Naive thymus-derived CD4-positive, alpha-beta T cell (primary cell): ENCODE measurements at places on chromosomes 7 and 10. TPM values are rescaled to one million over a fixed set of nuclear protein-coding genes. Genes with fewer than 3 reads are reported as not detected.

DNA sequence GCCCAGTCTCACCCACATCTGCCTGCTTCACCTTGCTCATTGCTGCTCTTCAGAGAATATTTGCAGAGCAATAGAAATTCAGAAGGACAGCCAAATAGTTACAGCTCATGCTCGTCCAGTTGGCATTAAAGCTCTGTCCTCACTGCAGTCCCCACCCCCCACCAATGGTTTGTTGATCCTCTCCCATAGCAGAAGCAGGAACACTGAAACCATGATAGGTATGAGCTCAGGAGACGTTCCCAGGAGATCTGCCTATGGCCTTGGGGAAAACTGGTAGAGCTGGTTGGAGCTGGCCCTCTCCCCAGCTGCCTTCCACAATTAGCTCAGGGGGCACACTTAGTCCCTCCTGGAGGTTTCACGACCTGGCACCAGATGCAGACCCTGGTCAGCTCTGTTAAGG is 68.6 kb upstream of the KMT2C start:
- no peaks in the 10 kb centered on the region for H3K27me3 ChIP-seq
- no peaks in the 10 kb centered on the region for H3K36me3 ChIP-seq
- no peak overlapping the region for H3K4me3 ChIP-seq
- DNase-seq: no peak

DNA sequence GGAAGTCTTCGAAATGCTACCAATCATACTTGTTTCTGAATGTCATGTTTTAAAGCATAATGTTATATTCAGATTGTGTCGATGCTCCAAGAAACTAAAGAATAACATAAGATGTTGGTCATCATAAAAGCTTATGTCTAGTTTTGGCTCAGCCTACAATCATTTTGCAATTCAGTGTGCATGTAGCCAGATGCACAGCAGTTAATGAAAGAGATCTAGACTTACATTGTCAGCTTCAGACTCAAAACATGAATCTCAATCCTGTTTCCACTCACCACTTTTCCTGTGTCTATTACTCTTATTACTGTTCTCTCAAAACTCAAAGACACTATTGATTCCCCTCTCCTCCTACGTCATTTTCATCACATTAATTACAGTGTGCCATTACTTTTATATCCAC is 21.4 kb downstream of the TMEM196 start:
- no peak overlapping the region for H3K27ac ChIP-seq
- H3K4me3 ChIP-seq: no peak overlapping the region
- no peak for DNase-seq
- H3K36me3 ChIP-seq: no peaks in the 10 kb centered on the region
- no peaks in the 10 kb centered on the region for H3K27me3 ChIP-seq
- no peaks in the 10 kb centered on the region for H3K4me1 ChIP-seq

The ABCC2 gene
- 4.2 TPM for total RNA-seq

DNA sequence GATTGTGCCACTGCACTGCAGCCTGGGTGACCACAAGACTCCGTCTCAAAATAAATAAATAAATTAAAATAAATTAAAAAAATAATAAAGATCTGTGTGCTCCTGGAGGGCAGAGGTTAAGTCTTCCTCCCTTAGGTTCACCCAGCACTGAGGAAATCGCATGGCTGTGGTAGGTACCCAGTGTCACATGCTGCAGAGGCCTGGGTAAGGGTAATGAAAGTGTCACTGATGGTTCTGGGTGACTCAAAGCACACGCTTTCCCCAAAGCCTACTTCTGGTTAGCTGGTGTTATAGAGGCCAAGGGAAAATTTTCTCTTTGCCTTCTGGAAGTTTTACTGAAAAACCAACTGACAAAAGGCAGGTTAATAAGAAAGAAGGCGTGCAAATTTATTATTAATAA is 88.8 kb upstream of the ITGB1 start:
- H3K36me3 ChIP-seq: no peaks in the 10 kb centered on the region
- no peaks in the 10 kb centered on the region for H3K27me3 ChIP-seq
- no peak for DNase-seq
- H3K27ac ChIP-seq: no peak overlapping the region
- H3K4me1 ChIP-seq: peaks cover 8% of the 10 kb centered on the region

- H3K4me3 ChIP-seq: no peak overlapping the region
- H3K27ac ChIP-seq: no peak overlapping the region
- H3K4me1 ChIP-seq: no peaks in the 10 kb centered on the region
- H3K36me3 ChIP-seq: no peaks in the 10 kb centered on the region
Measured at GRCh38 chr10:61832866-61833481, 68.5 kb upstream of the ARID5B start.

The CDH23 gene
- total RNA-seq: 14.1 TPM

The VENTX gene
- 5.7 TPM for total RNA-seq

The GNAT3 gene
- total RNA-seq: not detected in 2 replicates

- no peaks in the 10 kb centered on the region for H3K27me3 ChIP-seq
- peaks cover 22% of the 10 kb centered on the region for H3K36me3 ChIP-seq
- H3K4me1 ChIP-seq: peaks cover 93% of the 10 kb centered on the region
- DNase-seq: no peak
- peak overlapping the region; percentile 74 for H3K27ac ChIP-seq
- H3K4me3 ChIP-seq: no peak overlapping the region
Measured at GRCh38 chr10:71750124-71750841, 23.0 kb downstream of the VSIR start.

GRCh38 chr7:1320616-1321240 is 88.1 kb downstream of the UNCX start:
- no peaks in the 10 kb centered on the region for H3K36me3 ChIP-seq
- no peaks in the 10 kb centered on the region for H3K27me3 ChIP-seq
- H3K4me3 ChIP-seq: no peak overlapping the region

DNA sequence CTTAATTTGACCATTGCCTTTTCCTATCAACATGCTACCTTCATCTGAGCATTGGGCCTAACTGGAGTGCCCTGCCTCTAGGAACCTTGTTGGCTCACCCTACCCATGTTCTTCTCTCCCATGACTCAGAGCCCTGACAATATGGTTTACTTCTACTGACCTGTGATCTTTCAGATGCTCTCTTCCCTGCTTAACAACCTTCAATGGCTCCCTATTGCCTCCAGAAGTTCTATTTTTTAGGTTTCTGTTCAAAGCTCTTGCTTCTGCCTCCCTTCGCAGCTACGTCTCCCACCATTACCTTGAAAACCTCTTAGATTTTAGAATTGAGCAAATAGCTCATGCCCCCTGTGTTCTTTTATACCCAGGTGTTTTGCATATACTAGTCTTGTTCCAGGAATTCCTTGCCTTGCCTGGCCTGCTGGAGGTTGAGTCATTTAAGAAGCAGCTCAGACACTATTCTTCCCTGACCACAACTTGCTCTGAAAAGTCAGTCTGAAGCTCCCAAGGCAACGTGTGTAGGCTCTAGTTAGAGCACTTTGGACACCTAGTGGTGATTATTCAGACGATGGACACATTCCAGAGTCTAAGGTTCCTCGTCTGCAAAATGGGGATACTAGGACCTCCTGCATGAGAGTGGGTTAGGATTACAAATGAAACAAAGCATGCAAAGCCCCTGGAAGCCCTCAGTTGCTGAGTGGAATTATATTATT is 64.4 kb upstream of the EMX2 start:
- H3K4me1 ChIP-seq: no peaks in the 10 kb centered on the region
- H3K27me3 ChIP-seq: no peaks in the 10 kb centered on the region
- H3K4me3 ChIP-seq: no peak overlapping the region
- no peak overlapping the region for H3K27ac ChIP-seq
- H3K36me3 ChIP-seq: no peaks in the 10 kb centered on the region

DNA sequence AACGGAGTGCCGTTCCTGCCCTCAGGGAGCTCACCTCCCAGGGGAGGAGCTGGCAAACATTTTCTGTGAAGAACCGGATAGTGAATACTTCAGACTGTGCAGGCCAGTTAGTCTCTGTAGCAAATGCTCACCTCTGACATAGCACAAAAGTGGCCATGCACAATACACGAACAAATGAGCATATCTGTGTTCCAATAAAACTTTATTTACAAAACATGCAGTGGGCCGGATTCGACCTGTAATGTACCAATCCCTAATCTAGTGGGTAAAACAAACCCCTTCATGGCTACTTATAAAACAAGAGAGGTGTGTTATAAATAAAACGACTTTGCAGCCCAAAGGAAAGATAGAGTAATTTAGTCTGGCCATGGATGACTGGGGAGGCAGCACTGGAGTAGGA is 48.7 kb downstream of the KCNMA1 start:
- no peak for DNase-seq
- H3K4me1 ChIP-seq: no peaks in the 10 kb centered on the region
- H3K27me3 ChIP-seq: no peaks in the 10 kb centered on the region
- no peak overlapping the region for H3K4me3 ChIP-seq
- no peaks in the 10 kb centered on the region for H3K36me3 ChIP-seq

DNA sequence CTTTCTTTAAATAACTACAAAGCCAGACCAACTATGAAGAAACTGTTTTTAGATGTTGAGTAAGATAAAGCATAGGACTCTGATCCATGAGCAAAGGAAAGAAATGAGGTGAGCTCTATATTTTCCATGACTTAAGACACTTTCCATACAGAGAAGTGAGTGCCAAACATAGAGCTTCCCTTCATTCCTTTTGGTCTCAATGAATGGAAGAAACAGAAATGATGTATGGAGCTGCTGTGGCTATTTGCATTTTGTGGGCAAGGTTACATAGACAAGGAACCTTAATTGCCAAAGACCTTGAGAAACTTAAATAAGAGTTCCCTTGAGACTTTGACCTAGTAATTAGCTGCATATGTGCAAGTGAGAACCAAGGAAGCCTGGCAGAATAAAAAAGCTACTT is 1152.2 kb downstream of the XPNPEP1 start:
- H3K4me3 ChIP-seq: no peak overlapping the region
- no peak for DNase-seq

GRCh38 chr10:90911133-90912051 is 9.5 kb downstream of the ANKRD1 start:
- no peaks in the 10 kb centered on the region for H3K36me3 ChIP-seq
- H3K4me3 ChIP-seq: no peak overlapping the region
- DNase-seq: peak; percentile 53
- H3K27ac ChIP-seq: no peak overlapping the region

The TFAM gene
- total RNA-seq: 33.1 TPM

The NUB1 gene
- total RNA-seq: 80.1 TPM

DNA sequence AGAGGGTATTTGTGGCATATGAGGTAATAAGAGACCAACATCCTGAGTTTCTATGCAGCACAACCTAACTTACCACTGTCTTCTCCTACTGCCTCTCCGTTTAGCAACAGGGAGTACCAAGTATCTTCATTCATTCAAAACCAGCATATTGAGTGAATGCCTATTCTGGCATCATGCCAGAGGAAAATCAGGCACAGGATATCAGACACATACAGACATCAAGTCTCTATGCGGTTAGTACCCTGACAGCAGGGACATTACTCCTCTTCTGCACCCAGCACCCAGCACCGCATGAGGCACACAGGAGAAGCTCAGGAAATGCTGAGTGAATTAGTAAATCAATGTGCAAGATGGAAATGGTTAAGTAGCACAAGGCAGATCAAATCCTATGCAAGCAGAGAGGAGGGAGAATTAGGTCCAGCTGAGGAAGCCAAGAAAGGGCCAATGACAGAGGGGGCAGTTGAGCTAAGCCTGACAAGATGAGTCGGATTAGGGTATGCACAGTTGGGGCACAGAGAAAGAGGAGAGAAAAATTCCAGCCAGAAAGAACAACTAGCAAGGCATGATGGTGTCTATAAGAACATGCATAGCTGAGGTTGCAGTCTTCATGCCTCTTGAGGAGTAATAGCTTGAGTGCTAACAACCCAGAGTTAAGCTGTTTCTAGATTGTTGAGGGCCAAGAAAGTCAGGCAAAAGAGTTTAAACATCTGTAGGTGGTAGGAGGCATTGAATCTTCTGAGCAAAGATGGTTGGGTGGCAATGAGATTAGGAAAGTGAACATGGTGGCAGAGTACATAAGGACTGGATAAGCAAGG is 146.0 kb downstream of the PLXNA4 start:
- no peak for DNase-seq
- H3K27me3 ChIP-seq: no peaks in the 10 kb centered on the region
- no peaks in the 10 kb centered on the region for H3K36me3 ChIP-seq
- H3K4me1 ChIP-seq: peaks cover 47% of the 10 kb centered on the region
- no peak overlapping the region for H3K27ac ChIP-seq
- no peak overlapping the region for H3K4me3 ChIP-seq

The RBP3 gene
- total RNA-seq: not detected

The FLNC gene
- not detected for total RNA-seq

DNA sequence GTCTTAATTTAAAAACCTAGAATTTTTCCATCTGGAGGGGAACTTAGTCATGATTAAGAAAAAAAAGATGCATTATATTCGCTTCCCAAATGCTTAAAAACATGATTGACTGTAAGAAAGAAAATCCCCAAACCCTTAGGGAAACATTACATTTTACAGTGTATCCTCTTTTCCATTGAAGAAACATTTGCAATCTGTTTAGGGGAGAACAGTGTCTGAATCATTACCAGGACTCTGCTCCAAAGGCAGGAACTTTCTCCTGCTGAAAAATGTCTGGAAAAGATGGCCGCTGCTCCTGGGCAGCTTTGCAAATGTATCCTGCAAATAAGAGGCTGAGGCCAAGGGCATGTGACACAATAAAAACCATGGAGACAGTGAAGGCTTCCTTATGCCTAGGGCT is 173.7 kb downstream of the BUB3 start:
- H3K27me3 ChIP-seq: no peaks in the 10 kb centered on the region
- H3K36me3 ChIP-seq: no peaks in the 10 kb centered on the region
- H3K4me1 ChIP-seq: no peaks in the 10 kb centered on the region
- no peak overlapping the region for H3K27ac ChIP-seq
- H3K4me3 ChIP-seq: no peak overlapping the region
- DNase-seq: no peak

GRCh38 chr7:134562136-134562535 is 13.2 kb downstream of the AKR1B15 start:
- H3K4me3 ChIP-seq: no peak overlapping the region
- H3K36me3 ChIP-seq: no peaks in the 10 kb centered on the region
- H3K27ac ChIP-seq: no peak overlapping the region
- DNase-seq: peak; percentile 61

DNA sequence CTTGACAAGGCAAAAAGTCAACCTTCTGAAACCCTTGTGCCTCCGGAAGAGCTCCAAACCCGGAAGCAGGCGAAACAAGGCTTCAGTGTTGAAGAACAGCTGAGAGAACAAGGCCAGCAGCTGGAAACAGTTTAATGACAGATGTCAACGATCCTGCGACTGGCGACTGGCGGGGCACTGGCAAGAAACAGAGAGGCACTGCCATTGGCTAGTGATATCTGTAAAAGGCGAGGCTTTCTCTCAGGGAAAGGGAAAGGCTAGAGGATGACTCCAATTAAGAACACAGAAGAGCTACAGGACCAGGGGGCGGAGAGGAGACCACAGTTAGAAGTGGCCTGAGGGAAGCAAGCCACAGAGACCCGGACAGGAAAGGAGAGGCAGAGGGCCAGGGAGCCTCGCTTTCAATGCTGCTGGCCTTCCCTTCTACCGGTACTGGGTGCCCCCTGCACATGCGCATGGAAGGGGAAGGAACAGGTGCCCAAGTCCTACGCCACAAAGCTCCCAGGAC is 19.4 kb downstream of the ITGB1 start:
- no peak overlapping the region for H3K4me3 ChIP-seq
- no peak overlapping the region for H3K27ac ChIP-seq
- DNase-seq: no peak
- H3K27me3 ChIP-seq: no peaks in the 10 kb centered on the region
- no peaks in the 10 kb centered on the region for H3K36me3 ChIP-seq

GRCh38 chr7:110307776-110308175 is 783.2 kb upstream of the LRRN3 start:
- no peaks in the 10 kb centered on the region for H3K27me3 ChIP-seq
- no peaks in the 10 kb centered on the region for H3K36me3 ChIP-seq
- DNase-seq: no peak
- no peak overlapping the region for H3K27ac ChIP-seq

The POP7 gene
- 17.7 TPM for total RNA-seq

- H3K27ac ChIP-seq: no peak overlapping the region
- DNase-seq: no peak
- H3K4me3 ChIP-seq: no peak overlapping the region
- H3K27me3 ChIP-seq: no peaks in the 10 kb centered on the region
- no peaks in the 10 kb centered on the region for H3K4me1 ChIP-seq
- no peaks in the 10 kb centered on the region for H3K36me3 ChIP-seq
Measured at GRCh38 chr7:208816-209215, 16.4 kb downstream of the FAM20C start.
